Naive thymus-derived CD8-positive, alpha-beta T cell (primary cell): ENCODE measurements at places on chromosomes 1 and 21.

GRCh38 chr1:8512504-8512903 lies 194.6 kb downstream of the SLC45A1 start:
- no peak for DNase-seq

DNA sequence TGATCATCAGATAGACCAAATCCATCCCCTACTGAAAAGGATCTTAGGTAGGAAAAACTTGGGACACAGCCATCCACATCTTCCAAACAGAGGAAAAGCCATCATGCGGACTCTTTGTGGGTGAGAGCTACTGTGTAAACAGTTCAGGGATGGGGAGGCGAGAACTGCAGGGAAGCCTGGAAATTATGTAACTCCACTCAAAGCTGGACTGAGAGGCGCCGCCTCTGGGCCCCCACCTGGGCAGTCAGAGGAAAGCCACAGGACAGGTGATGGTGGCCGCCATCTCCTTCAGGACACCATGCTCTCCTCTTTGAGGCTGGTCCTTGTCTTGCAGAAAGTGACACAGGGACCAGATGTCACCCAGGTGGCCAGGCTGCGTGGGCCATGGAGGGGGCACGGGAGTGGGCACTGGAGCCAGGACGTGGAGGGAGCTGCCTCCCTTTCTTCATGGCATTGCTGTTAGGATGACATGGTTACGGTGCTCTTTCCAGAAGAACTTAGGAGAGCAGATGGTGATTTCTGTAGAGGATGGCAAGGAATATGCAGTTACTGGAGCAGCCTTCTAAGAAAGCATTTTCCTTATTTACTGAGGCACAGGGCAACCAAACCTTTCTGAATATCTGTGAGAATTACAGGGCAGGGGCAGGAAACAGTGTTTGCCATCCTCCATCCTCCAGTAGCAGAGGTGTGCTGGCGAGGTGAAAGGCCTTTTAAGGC lies 32.0 kb upstream of the TDRD10 start:
- DNase-seq = no peak

- no peak for DNase-seq
Observed at GRCh38 chr1:19657511-19657910, 7.2 kb upstream of the HTR6 start.

DNA sequence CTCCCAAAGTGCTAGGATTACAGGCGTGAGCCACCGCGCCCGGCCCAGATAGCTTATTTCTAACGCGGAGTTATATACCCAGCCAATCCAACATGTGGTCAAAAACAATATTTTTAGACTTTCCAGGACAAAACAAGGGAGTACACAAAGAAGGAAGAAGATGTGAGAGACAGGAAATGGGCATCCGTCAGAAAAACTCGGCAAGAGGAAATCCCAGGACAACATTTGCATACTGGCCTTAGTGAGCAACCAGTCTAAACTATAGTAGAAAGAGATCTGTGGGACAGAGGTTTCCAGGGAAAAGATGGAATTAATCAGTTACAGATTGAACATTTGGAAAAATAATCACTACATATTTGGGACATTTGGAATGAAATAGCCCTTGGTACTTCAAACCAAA lies 11.4 kb downstream of the ARMH1 start:
- DNase-seq = no peak

- DNase-seq = no peak
Observed at GRCh38 chr1:76229279-76230005, 154.9 kb downstream of the ST6GALNAC3 start.

- no peak for DNase-seq
Observed at GRCh38 chr1:229068270-229068987, 202.5 kb upstream of the RAB4A start.

- no peak for DNase-seq
Observed at GRCh38 chr1:30758121-30758688, 631 bp upstream of the LAPTM5 start.

GRCh38 chr1:43405876-43406234 lies 16.2 kb downstream of the SZT2 start:
- no peak for DNase-seq
